Activated CD4-positive, alpha-beta T cell treated with anti-CD3 and anti-CD28 coated beads for 1 hour (primary cell): ENCODE measurements at places on chromosomes 2 and 18.

GRCh38 chr18:75277610-75277928 is 67.0 kb downstream of the TSHZ1 start:
- no peak for DNase-seq

DNA sequence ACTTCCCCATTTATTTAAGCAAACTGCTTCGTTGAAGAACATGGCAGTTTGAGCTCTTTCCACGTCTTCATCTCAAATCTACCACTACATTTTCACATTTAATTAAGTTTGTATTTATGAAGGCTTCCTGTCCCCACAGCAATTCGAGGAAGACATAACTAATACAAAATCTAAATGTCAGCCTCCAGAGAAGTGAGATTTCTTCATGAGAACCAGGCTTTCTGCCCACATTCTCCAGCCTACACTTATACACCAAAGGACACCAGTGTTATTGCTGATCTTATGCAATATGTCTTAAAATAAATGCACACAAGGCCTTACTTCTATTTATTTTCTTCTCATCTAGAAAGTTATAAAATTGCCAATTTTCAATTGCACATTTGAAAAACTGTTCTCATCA is 1209.3 kb upstream of the FAM98A start:
- DNase-seq, result no peak

DNA sequence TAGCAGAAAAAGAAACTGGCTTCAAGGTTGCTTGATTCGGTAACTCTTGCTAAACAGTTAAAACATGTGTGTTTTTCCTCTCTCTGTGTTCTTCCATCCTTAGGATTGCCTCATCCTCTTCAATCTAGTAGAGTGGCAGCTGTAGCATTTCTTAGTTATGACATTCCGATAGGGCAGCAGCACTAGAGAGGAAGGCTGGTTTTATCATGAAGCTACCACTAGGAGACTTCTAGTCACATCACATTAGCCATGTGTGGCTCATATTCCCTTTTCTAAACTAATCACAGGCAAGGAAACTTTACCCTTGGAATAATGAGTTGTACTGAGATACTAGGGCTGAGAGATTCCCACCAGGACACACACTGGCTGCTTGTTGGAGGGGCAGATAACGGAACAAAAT is 187.6 kb downstream of the DOK6 start:
- no peak for DNase-seq

- DNase-seq, result no peak
Observed at GRCh38 chr2:101364878-101365277, 22.4 kb downstream of the CREG2 start.

DNA sequence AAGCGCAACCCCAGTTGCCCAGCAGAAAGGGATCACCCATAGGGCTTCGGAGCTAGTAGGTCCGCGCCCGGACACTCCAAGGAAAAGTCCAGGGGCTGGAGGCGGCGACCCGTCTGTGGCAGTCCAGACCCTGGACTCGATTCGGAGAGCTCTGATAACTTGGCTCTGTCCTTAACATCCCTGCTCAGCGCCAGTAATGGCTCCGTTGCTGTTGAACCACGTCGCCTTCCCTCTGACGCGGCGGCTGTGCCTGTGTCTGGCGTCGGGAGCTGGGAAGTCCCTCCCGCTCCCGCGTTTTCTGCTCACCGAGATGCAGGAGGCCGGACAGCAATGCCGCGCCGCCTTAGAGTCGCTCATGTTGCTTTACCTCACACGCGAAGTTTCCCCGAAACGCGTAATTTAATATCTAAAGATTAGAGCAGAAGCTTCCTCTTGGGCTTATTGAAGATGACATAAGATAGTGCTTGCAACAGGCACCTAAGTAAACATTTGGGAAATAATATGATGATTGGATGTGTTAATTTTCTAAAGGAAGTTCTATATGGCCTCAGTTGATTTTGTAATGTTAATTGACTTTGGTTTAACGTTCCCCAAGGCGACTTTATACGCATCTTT is 1.3 kb upstream of the ZBTB14 start:
- peak; percentile 33 for DNase-seq

DNA sequence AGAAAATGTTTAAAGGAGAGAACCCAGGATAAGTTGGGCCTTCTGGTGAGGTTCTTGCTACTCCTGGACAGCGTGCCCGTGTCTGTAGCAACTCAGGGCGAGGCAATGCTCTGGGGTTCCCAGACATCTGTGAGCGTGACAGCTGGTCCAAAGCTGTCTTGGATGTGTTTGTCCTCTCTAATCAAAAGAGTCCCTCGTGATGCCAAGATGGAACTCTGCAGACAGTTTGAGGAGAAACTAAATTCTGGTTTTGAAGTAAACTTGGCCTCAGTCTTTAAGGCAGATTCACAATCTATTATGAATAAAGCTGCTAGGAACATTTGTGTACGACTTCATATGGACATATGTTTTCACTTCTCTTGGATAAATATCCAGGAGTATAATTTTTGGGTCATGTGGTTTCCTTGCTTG is 47.3 kb downstream of the TMEM17 start:
- DNase-seq, result no peak

DNA sequence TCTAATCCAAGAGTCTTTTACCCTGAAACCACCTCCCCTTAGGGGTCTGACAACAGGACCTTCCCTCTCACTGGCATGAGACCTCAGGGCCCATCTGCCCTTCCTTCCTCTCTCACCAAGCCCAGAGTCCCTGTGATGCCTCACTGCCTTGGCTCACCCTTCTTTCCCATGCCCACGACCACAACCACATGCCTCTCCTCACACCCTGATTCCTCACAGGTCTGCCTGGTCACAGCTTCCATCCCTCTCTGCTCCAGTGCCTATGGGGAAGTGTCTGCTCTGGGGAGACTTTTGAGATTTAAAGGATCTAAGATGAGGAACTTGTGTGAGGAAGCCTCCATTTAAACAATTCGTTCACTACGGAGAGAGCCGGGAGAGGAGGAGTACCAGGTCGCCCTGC is 98.9 kb upstream of the SH3BP4 start:
- DNase-seq, result no peak

GRCh38 chr2:202375033-202375608 is 1.0 kb upstream of the BMPR2 start:
- peak; percentile 27 for DNase-seq

GRCh38 chr2:73779467-73780236 is at the start of gene DUSP11:
DUSP11 (minus strand) TSS chr2:73780103; CDS start chr2:73779974, 129 bp downstream.
- peak; percentile 90 for DNase-seq

GRCh38 chr2:88127888-88128653 is at the start of gene FABP1:
FABP1 (minus strand) TSS chr2:88128062; CDS start chr2:88128017, 45 bp downstream.
- DNase-seq, result no peak

DNA sequence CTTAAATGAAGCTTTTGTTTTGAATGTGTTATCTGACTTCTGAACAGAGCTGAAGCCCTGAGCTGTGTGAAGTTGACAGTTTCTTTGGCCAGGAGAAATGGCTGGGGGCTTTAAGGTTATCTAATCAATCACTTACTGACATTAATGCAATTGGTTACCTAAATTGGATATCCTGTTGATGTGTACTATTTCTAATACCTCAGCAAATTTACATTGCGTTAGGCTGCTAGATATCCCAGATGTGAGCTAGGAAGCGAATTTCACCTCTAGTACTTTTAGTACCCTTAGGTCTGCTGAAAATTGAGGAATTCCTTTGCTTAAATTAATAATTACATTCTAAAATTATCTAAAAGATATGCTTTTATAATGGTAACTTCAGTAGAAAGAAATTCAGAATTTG is 102.0 kb downstream of the LCLAT1 start:
- DNase-seq, result no peak

GRCh38 chr2:47048801-47049480 is 106.2 kb downstream of the STPG4 start:
- DNase-seq, result no peak

DNA sequence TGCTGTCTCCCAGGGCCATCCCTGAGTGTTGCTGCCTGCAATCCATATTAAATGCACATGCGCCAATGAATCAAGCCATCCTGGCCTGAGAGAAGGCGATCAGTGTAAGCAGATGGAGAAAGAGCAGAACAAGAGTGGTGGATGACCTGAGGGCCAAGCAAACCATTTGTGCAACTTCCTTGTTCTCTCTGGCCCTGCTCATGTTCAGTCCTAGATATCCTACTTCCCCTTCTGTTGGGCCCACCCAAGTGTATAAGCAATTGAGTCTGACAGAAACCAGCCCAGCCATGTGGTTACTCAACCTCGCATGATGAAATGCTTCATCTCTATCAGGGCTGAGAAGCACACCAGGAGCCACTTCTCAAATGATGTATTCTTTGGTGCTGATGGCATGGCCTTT is 383.1 kb upstream of the ID2 start:
- DNase-seq, result no peak

GRCh38 chr2:168684921-168685599 is 117.4 kb upstream of the NOSTRIN start:
- no peak for DNase-seq

DNA sequence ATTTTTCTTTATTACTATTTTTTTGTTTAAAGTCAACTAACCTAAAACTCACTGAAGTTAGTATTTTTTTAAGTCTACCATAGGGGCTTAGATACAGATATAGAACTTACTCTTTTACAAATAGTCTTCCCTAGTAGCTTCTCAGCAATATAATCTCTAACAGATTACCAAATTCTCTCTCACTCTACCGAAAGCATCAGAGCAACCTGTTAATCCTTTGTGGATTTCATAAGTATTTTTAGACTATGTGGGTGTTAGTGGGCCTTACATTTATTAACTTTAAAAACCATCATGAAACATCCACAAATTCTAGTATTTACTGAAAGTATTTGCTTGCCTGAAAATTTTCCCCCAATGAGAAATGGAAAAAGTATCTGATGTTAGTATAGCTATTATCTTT is 84.6 kb upstream of the TFPI start:
- DNase-seq, result no peak

GRCh38 chr2:194867328-194867727 is 789.7 kb upstream of the SLC39A10 start:
- DNase-seq, result no peak

GRCh38 chr2:98029718-98030222 is 34.0 kb upstream of the TMEM131 start:
- DNase-seq, result no peak

- DNase-seq, result no peak
Observed at GRCh38 chr2:83481436-83481835, 977.6 kb downstream of the SUCLG1 start.

DNA sequence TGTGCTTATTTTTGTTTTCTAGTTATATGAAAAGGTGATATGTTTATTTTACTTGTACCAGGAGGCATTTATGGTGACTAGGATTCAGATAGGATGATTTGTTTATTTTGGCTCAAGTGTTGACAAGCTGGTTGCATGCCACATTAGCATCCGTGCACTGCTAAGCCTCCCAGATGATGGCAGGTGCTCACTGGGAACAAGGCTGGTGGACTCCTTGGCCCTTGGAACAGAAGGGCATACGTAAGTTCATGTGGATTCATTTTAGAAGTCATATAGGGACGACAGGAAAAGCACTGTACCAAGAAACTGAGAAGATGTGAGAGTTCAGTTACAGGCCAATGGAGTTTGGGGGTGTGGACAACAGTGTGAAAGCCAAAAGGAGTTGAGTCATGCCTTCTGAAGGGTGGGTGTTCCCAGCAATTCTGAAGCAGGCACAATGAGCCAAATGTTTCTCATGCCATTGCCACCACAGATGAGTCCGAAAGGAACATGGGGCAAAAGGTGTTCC is 166.2 kb downstream of the PHLPP1 start:
- DNase-seq, result no peak
